Left ventricle myocardium superior (tissue), 1 donor: ENCODE measurements at places on chromosomes 5 and 9. TPM values are rescaled to one million over a fixed set of nuclear protein-coding genes. Genes with fewer than 3 reads are reported as not detected.

The ECSCR gene
- 20.6 TPM for total RNA-seq

DNA sequence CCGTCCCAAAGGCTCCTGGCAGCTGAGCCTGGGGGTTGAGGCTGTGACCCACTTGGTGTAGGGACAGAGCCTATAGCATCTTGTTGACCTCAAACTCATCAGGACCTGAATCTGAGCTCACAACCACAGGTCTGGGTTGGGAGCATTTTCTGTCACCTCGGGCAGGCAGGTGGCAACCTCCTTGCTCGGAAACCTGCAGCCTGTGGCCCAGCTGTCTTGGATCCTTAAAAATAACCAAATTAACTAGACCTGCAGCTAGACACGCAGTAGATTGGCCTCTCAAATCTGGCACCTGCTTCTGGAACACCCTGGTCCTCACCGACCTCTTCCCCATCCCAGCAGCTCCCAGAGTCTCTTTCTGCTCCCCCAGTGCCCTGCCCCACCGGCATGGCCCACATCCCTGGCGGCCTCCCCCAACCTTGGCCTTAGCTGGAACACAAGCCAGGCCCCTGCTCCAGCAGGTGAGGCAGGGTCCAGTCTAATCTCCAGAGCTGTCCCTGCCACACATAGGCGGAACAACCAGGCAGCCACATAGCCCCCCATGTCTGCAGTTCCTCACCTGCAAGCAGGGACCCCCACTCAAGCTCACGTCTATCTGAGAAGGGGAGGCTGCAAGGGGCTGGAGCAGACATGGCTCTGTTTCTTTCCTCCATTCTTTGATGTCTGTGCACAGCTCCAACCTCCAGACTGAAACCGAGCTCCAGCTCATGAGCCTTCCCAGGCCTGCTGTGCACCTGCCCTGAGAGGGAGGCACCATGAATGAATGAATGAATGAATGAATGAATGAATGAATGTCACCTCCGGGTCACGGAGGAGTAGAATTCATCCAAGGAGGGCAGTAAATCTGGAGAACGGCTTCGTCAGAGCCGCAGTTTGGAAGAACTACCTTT lies 28.3 kb downstream of the PAEP start:
- no peak for DNase-seq

The CDKN2A gene
- not detected for total RNA-seq

The CD72 gene
- 0.77 TPM for total RNA-seq

The SLC27A6 gene
- total RNA-seq: 52.2 TPM

DNA sequence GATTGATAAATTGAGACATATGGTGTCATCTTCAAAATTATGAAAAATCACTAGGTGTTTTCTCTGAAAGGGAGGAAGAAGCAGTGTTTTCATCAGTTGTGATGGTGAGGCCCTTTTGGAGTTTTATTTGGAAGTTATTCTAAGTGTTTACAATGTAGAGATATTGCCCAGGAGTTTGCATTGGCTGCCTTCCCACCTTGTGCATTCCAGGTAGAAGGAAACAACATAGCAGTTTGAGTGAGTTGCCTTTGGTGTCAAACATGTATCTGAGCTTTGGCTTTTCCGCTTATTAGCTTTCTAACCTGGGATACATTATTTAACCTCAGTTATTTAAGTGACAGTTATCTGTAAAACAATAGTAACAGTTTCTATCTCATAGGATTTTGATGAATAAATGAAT lies 122.5 kb downstream of the SCAMP1 start:
- DNase-seq: no peak

GRCh38 chr9:6811436-6811835 lies 53.7 kb downstream of the KDM4C start:
- no peak for DNase-seq

GRCh38 chr9:35482071-35482470 lies 7.8 kb upstream of the RUSC2 start:
- no peak for DNase-seq

GRCh38 chr5:83378624-83379289 lies 92.8 kb upstream of the VCAN start:
- no peak for DNase-seq

GRCh38 chr9:91023741-91024140 lies 222.1 kb downstream of the SYK start:
- DNase-seq: no peak

The ANKRD18B gene
- total RNA-seq: 0.89 TPM

The SOHLH1 gene
- total RNA-seq: not detected

DNA sequence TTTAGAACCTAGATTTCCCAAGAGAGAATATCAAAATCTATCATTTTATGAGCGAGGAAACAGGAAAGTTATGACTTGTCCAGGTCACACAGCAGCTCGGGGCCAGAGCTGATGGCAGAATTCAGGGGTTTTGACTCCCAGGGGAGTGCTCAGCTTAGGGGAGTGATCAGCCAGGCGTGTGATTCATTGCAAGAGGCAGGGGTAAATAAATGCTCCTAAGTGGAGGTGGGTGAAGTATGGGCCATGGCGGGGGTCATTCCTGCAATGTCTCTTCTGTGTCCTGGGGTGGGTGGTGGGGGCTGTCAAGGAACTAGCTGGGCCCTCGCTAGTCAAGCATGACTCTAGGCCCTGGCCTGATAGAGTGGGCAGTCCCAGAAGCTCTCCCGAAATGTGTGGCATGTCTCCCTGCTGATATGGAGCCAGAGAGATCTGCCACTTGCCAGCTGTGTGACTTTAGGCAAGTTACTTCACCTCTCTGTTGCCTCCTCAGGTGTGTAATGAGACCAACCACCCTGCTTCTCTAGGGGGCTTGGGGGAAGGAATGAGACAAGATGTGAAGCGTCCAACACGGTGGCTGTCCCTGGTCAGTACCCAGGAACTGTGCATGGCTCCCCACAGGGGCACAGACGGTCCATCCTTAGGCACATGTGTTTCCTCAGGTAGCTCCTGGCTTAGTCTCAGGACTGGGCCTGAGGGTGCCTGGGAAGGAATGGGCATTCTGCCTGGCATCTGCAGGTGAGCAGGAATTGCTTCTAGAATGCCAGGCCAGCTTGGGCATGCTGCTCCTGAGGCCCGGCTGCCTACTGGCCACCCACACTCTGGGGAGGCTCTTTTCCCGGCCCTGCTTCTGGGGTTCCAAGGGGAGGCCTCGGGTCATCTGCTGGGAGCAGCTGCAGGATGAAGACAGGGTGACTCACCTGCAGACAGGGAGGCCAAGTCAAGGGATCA lies 36.5 kb upstream of the SH3PXD2B start:
- no peak for DNase-seq

DNA sequence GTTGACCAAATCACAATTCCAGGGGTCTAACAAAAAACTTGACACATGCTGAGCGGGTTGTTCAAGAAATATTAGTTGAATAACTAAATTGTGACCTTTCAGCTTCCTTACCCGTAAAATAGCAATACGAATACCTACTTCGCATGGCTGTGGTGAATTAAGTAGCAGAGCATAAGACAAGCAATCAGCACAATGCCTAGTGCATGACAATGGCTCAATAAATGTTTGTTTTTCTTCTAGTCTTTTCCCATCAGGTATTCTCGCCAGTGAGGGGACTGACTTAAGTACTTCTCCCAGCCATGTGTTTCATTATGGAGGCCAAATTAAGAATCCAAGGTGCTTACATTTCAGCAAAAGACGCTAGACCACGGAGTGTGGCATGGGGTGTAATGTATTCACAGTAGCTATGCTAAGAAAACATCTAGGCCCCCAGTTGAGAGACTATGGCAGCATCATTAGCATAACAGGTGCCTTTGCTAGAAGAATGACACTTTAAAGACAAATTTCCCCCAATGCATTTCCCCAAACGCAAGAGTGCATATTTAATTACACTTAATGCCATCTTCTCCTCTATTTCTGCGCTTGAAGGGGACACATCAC lies 145.9 kb downstream of the ASTN2 start:
- no peak for DNase-seq

The TRIM7 gene
- 20.0 TPM for total RNA-seq

GRCh38 chr5:153483482-153483881 lies 7.0 kb upstream of the GRIA1 start:
- no peak for DNase-seq

GRCh38 chr5:59716029-59716428 lies 177.5 kb downstream of the PDE4D start:
- no peak for DNase-seq

GRCh38 chr5:93107141-93107540 lies 473.9 kb downstream of the NR2F1-AS1 start:
- DNase-seq: no peak

- no peak for DNase-seq
These were observed 176.6 kb upstream of the C9orf72 start for GRCh38 chr9:27749838-27750237.
